Activated CD4-positive, CD25-positive, alpha-beta regulatory T cell treated with anti-CD3 and anti-CD28 coated beads, Interleukin-2, amount 50 U/mL, for 16 hours (primary cell): ENCODE measurements at places on chromosomes 7 and 10.

- DNase-seq = no peak
Observed at GRCh38 chr10:88919041-88919440, 33.5 kb downstream of the ACTA2 start.

DNA sequence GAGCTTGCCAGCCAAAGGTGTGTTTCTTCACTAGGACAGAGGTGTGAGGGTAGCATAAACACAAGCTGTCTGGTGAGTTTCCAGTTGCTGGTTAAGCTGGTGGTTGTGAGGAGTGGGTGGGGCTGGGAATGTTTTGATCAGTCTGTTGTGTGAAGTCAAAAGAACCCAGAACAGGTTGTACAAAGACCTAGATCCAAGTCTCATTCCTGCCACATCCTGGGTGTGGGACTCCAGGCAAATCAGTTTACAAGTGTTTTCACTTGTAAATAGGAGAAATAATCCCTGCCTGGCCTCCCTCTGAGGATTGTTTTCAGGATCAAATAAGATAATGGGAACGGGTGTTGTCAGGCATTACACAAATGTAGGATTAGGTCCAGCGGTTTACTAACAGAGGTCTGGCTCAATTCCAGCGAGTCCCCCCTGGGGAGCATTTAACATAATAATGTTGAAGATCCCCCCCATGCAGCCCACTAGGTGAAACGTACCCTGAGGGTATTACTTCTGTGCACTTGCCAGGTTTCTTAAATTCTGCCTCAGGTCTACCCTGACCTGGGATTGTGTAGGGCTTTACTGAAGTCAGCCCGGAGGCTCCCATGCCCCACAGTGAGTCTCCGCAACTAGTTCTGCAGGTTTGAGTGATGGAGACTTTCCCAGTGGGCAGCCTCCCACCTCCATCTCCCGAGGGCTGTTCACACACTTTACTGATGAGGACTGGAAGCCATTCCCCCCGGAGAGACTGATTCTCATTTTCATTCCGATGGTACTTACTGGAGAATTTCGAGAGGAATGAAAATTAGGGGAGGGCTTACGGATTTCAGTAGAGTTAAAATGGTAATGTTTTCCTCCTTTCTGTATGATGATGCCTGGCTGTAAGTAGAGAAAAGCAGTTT, 2.7 kb upstream of the FRAT2 start:
- no peak for DNase-seq

DNA sequence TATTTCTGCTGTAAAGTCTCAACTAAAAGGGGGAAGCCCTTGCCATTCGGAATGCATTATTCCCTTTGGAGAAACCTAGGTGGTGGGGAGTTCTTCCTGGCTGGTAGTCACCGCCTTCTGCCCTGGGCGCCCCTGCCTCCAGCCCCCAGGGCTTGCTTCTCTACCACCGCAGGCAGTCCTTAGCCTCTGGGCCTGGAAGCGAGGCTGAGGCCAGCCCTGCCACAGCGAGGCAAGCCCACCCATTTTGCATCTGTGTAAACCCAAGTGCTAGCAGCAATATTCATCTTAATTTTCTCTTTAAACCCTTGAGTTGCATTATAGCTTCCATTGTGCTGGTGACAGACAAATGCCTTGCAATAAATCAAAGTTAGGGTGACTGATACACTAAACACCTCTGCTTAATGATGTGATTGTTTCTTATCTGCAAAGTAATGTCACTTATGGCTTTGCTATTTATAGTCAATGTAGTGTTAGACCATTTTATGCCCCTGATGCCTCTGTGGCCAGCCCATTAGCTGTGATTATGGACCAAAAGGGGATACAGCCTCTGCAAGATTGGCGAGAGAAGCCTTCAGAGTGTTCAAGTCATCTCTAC, 26.2 kb upstream of the MGMT start:
- no peak for DNase-seq

DNA sequence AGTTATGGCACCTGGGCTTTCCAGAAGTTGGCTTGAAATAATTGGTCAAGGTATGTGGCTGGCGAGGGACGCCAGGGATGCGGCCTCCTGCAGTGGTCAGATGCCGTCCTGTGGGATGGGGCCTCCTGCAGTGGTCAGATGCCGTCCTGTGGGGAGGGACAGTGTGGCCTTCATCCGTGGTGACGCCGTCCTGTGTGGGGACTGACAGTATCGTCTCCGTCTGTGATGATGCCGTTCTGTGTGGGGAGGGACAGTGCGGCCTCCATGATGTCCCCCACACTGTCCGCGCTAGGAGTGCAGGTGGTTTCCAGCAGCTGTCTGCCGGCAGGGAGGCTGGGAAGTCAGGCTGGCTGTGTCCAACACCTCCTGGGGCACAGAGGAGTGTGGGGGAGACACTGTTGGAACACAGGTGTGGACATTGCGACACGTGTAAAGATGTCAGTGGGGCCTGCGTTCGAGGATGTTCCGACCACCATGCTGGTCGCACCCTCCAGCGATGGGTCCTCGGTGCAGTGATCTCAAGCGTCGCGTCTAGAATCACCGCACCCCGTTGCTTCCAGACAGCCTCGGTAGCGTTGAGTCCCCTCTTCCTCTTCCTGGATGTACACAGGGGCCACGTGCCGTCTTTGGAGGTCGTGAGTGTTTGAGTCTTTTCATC, 52.6 kb downstream of the INPP5A start:
- DNase-seq = no peak

DNA sequence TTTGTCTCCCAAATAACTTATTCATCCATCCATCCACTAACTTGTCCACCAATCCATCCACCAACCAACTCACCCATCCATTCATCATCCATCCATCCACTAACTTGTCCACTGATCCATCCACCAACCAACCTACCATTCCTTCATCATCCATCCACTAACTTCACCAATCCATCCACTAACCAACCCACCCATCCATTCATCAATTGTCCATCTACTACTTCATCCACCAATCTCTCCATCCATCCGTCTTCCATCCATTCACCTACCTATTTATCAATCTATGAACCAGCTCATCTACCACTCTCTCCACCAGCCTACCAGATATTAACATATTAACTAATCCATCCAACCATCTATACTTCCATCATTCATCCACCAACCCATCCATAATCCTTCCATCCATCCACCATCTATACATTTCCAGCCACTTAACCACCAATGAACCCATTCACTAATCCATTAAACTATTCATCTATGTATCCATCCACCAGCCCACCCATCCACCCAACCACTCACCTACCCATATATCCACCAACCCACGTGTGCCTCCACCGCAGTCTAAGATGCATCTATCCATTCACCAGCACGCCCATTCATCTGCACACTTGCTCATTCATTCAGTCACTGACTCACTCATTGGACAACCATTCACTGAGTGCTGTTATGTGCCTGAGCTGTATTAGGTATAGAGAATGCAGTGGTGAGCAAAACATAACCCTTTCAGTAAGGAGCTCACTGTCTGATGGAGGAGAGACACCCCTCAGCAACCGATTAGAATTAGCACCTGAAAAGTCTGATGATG, 19.8 kb upstream of the TBL2 start:
- DNase-seq = no peak

GRCh38 chr10:95987685-95988426, 55.5 kb upstream of the CCNJ start:
- no peak for DNase-seq

DNA sequence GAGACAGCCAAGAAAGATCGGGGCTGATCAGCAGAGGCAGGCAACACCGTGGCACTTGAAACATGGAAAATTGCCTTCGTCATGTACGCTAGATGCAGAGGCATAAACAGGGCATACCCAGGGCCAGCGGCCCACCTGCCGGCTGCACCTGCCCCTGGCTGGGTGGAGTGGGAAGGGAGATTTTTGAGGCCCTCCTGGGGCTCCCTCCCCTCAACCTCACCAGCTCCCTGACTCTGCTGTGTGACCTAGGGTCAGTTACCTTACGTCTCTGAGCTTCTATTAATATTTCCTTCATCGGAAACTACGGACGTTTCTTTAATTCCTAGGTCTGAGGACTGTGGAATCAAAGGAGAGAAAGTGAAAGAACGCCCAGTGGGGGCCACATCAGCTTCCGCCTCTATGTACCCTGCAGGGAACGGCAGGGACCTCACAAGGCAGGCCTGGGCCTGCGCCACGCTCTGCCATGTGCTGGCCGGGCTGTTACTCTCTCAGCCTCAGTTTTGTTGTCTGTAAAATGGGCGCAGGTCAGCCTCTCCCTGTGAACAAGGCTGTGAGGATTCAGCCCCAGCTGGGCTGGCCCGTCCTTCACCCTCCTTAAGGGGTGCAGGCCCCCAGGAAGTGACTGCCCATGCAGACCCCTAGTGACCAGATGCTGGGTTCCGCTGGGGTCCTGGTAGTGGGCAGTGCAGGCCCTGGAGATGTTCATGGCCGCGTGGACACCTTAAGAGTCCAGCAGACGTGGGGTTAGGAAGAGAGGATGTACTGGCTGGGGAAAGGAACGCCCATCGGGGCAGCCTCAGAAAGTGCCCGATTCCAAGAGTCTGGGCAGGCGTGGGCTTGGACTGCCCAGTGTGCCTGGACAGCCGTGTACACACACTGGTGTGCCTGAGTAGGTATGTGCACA, 22.7 kb downstream of the ELFN1 start:
- no peak for DNase-seq

- DNase-seq = no peak
Observed at GRCh38 chr7:130366564-130366963, 13.7 kb upstream of the CPA1 start.

GRCh38 chr7:100706672-100707311, 871 bp downstream of the POP7 start:
- DNase-seq = no peak

GRCh38 chr7:106183952-106184351, 71.8 kb upstream of the SYPL1 start:
- no peak for DNase-seq

DNA sequence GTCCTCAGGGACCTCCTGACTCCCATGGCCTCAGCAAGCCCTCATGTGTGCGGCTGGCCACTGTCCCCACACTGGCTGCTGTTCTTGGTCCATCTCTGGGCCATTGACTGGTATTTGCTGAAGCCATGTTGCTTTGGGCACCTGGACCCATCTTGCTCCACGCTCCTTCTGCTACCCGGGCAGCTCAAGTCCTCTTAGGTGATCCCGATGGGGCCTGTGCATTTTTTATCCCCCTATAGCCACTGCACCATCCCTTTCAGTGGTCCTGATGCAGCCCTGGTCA, 16.7 kb downstream of the RAMP3 start:
- no peak for DNase-seq

- no peak for DNase-seq
Observed at GRCh38 chr10:119608316-119609155, 11.8 kb upstream of the TIAL1 start.

DNA sequence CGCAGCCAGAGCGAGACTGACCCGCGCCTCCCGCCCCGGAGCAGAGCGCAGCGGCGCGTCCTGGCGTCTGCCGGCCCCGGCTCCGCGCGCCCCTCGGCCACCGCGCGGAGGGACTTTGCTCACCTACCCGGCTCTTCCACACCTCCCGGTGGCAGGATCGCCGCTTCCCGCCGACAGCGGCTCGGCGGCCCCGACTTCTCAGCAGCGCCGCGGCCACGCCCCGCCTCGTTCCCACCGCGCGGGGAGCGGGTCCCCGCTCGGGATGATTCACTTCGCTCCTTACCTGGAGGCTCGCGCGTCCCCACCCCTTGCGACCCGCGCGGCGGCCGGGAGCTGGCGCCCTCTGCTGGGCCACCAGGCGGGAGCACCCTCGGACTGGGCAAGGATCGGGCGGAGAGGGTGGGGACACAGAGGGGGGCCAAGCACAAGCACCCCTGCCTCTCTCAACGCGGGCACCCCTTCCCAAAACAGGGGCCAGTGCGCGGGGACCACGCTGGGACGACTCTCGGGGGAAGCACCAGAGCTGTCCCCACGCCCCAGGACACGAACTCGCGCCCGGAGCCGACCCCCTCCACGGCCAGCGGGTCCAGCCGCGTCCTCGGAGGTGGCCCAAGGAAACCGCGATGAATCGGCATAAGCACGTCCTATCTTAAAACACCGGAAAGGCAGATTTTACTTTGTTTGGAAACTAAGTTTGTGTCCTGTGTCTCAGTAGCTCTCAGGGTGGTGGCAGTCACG, 101.0 kb upstream of the SVIL start:
- DNase-seq = peak; percentile 54

- DNase-seq = no peak
Observed at GRCh38 chr7:3307435-3307834, 6.4 kb downstream of the SDK1 start.

DNA sequence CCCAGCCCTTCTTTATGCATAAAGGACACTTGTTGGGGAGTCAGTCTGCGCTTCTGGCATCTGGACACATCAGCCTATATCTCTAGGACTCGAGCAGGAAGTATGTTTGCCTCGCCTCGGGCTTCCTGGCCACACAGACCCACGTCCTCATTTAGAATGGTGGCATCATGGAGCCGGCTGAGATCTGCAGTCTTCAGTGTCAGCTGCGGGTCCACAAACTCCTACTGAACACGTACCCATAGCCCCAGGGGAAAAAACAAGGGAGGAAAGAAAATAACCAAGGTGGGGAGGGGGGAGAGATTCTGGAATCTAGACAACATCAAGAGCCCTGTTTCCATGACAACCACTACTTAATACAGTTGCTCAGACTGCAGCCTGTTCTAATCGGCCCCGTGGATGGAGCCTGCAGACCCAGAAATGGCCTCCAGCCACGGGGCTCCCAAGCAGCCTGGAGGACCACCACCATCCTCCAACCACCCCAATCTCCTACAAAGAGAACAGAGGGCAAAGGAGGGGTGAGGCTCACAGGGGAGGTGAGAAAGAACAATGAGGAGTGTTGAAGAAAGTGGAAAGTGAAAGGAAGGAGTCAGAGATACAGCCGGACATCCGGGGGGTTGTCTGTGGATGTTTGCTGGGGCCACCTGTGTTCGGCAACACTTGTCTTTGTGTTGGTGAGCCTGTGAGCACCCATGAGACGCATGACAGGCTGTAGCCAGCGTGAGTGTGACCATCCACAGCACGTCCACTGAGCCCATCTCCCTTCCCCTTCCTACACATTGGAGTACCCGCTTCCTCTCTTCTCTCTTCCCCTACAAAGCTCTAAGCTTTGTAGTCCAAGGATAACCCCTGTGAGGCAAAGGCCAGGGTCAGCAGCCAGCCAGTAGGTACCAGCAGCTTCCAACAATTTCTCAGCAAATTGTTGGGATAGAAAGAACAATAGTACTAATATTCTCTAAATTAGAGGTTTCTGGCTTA, 141.0 kb downstream of the PLXNA4 start:
- no peak for DNase-seq

GRCh38 chr7:115249080-115249479, 327.2 kb downstream of the MDFIC start:
- no peak for DNase-seq

DNA sequence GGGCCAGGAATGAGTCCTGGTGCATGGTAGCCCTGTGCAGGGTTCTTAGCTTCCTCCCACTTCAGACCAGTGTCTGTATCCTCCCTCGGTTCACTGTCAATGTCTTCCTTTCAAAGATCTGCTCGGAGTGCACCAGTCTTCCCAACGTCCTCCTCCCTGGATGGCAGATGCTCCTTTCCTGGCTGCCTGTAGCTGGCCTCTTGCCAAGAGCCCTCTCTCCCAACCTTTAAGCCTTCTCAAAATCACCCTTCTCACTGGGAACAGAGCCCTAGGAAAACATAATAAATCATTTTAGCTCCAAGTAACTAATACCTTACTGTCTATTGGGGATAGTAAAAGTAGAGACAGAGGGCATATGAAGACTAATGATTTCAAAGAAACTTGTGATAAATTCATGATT, 490.6 kb downstream of the CCSER2 start:
- no peak for DNase-seq

GRCh38 chr10:59000162-59000825, 176.1 kb upstream of the PHYHIPL start:
- DNase-seq = no peak

GRCh38 chr7:89104748-89105685, 309.5 kb upstream of the TEX47 start:
- no peak for DNase-seq
